ENCODE measurements at places on chromosomes 1 and 21. TPM values are rescaled to one million over a fixed set of nuclear protein-coding genes. Genes with fewer than 3 reads are reported as not detected.

DNA sequence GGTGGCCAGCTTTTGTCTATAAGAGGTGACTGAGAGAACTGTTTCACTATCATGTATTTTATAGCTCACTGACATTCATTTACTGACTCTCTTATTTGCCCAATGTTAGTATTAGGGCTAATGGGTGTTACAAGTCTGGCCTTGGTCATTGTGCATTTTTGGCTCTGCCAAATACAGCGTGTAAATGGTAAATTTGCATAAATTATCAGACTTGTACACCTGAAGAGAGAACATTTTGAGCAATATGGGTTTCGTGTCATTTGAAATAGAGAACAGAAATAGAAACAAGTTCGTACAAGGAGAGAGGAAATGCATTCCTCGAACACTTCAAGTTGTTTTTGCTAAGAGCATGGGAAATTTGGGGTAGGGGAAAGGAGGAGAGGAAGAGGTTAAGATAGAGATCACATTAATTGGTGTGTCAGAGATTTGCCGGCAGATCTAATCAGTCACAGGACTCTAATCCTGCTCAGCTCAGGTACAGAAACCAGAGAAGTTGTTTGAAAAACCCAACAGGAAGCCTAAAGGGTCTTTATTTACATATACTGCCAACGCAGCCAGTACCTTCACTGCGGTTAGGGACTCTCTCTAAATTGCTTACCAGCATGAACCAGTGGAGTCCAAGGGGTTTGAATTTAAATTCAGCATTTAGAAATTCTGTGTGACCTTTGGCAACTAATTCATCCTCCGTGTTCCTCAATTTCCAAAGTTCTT lies 261.5 kb downstream of the GPATCH2 start:
- H3K4me1 ChIP-seq: no peaks in the 10 kb centered on the region
- H3K36me3 ChIP-seq: no peaks in the 10 kb centered on the region
- H3K4me3 ChIP-seq: no peak overlapping the region
- H3K27me3 ChIP-seq: no peaks in the 10 kb centered on the region

- no peaks in the 10 kb centered on the region for H3K27me3 ChIP-seq
- no peak overlapping the region for H3K4me3 ChIP-seq
- no peaks in the 10 kb centered on the region for H3K4me1 ChIP-seq
- no peak for DNase-seq
- H3K36me3 ChIP-seq: peaks cover 93% of the 10 kb centered on the region
These were observed 42.1 kb downstream of the PARP1 start for GRCh38 chr1:226365831-226366231.

DNA sequence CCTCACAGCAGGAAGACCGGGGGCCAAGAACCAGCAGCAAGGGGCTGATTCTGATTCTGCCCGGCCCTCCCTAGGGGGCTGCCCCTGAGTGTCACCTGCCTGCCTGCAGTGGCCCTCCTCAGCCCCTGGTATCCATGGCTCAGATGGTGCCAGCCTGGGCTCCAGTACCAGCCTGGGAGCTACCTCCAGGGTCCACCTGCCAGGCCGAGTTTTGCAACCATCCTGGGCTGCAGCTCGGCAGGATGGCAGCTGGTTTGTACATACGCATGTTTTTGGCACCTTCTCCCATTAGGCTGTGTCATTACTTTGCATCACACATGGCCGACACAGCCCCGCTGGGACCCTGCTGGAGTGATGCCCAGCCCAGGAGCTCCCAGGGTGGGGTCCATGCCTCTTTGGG lies 93.3 kb upstream of the WNT4 start:
- no peaks in the 10 kb centered on the region for H3K27me3 ChIP-seq
- no peaks in the 10 kb centered on the region for H3K4me1 ChIP-seq
- DNase-seq: no peak
- no peak overlapping the region for H3K4me3 ChIP-seq
- H3K27ac ChIP-seq: no peak overlapping the region
- H3K36me3 ChIP-seq: no peaks in the 10 kb centered on the region

DNA sequence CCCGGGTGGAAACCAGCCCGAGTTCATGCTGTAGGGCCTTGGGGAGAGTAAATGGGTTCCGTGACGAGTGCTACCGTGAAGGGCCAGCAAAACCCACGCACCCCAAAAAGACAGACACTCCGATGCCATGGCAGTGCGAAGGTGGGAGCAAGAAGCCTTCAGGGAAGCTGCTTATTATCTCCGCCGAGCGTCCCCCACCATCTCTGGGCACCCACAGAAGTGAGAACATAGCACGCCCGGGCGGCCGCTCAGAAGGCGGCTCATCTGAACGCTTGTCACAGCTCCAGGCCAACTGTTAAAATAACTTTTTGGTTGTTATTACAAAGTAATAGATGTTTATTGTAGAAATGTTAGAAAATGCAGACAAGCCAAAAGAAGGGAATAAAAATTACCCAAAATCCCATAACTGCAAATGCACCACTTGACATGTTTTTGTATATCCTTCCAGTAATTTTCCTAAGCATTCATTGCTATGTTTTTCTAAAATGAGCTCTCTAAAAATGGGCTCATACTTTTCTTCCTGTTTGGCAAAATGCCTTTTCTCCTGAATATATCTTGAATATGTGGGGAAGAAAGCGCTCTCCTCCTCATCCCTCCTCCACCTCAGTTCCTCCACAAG lies 234.9 kb downstream of the NPHP4 start:
- H3K4me3 ChIP-seq: no peak overlapping the region
- DNase-seq: no peak
- no peaks in the 10 kb centered on the region for H3K36me3 ChIP-seq
- no peaks in the 10 kb centered on the region for H3K4me1 ChIP-seq
- no peak overlapping the region for H3K27ac ChIP-seq

GRCh38 chr1:182885591-182885990 lies 46.4 kb downstream of the DHX9 start:
- no peaks in the 10 kb centered on the region for H3K27me3 ChIP-seq
- no peak for DNase-seq
- no peak overlapping the region for H3K27ac ChIP-seq
- H3K4me3 ChIP-seq: no peak overlapping the region
- peaks cover 81% of the 10 kb centered on the region for H3K36me3 ChIP-seq

- H3K27me3 ChIP-seq: no peaks in the 10 kb centered on the region
- DNase-seq: peak; percentile 93
- peak overlapping the region; percentile 96 for H3K27ac ChIP-seq
- H3K36me3 ChIP-seq: no peaks in the 10 kb centered on the region
These were observed 8.0 kb upstream of the B4GALT3 start for GRCh38 chr1:161185282-161185682.

GRCh38 chr1:19268445-19268844 lies 16.8 kb downstream of the MRTO4 start:
- no peaks in the 10 kb centered on the region for H3K4me1 ChIP-seq
- DNase-seq: no peak
- no peaks in the 10 kb centered on the region for H3K36me3 ChIP-seq
- H3K27me3 ChIP-seq: no peaks in the 10 kb centered on the region
- no peak overlapping the region for H3K27ac ChIP-seq

DNA sequence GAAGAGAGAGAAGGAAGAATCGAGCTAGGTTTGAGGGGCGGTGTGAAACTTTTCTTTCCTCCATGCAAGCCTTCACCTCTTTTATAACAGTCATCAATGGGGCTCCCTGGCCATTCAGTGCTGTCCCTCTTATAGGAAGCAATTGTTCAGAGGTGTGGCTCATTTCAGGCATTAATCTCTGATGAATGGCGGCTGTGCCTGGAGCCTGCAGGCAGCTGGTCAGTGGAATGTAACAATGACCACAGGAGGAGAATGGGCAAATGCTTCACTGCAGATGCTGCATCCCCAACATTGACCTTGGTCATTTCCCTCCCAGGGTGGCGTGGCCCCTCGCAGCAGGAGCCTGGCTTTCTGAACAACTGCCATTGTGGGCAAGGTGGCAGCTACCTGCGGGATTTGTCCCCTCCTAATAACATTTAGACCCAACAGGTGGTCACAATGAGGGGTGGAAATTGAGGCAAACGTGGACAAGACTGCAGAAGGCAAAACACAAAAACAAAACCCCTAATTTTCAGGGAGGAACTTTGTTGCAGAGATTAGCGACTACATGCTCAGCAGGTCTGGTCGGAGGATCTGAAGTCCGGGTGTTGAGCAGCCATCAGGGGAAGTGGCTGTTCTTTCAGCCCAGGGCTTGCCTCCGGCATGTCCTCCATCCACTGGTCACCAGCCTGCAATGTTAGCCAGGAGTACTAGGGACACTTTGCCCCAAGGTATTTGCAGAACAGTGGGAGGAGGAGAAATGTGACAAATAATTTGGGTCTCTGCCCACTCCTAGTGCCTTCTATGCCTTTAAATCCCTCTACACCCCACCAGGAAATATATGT lies 97.3 kb upstream of the PAXBP1 start:
- H3K27me3 ChIP-seq: peaks cover 2% of the 10 kb centered on the region
- no peak for DNase-seq
- H3K4me1 ChIP-seq: no peaks in the 10 kb centered on the region
- H3K27ac ChIP-seq: no peak overlapping the region
- no peaks in the 10 kb centered on the region for H3K36me3 ChIP-seq

GRCh38 chr1:211705467-211706091 lies 30.2 kb upstream of the NEK2 start:
- no peak for DNase-seq
- no peaks in the 10 kb centered on the region for H3K36me3 ChIP-seq
- H3K4me3 ChIP-seq: no peak overlapping the region
- no peak overlapping the region for H3K27ac ChIP-seq
- H3K4me1 ChIP-seq: no peaks in the 10 kb centered on the region

GRCh38 chr1:12215118-12215961 lies 14.5 kb upstream of the VPS13D start:
- no peaks in the 10 kb centered on the region for H3K36me3 ChIP-seq
- H3K4me1 ChIP-seq: peaks cover 6% of the 10 kb centered on the region
- no peaks in the 10 kb centered on the region for H3K27me3 ChIP-seq
- H3K4me3 ChIP-seq: no peak overlapping the region
- no peak overlapping the region for H3K27ac ChIP-seq

DNA sequence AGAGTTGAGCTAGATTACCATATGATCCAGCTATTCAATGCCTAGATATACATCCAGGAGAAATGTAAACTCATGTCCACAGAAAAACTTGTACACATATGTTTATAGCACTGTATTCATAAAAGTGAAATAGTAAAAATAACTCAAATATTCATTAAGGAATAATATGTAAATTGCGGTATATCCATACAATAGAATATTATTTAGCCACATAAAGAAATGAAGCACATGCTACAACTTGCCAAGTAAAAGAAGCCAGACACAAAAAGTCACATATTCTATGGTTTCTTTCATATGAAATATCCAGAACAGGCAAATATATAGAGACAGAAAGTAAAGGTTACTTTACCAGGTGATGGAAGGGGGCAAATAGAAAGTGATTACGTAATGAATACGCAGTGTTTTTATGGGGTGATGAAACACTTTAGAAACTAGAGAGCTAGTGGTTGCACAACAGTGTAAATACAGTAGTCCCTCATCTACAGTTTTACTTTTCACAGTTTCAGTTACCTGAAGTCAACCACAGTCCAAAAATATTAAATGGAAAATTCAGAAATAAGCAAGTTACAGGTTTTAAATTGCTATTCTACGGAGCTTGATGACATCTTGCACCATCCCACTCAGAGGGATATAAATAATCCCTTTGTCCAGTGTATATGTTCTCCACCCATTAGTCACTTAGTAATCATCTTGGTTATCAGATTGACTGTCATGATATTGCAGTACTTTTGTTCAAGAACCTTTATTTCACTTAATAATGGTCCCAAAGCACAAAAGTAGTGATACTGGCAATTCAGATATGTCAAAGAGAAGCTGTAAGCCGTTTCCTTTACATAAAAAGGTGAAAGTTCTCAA lies 62.3 kb downstream of the ZNF644 start:
- H3K4me1 ChIP-seq: peaks cover 11% of the 10 kb centered on the region
- peak; percentile 8 for DNase-seq
- peaks cover 3% of the 10 kb centered on the region for H3K36me3 ChIP-seq
- H3K27ac ChIP-seq: no peak overlapping the region
- H3K4me3 ChIP-seq: peak overlapping the region; percentile 15

DNA sequence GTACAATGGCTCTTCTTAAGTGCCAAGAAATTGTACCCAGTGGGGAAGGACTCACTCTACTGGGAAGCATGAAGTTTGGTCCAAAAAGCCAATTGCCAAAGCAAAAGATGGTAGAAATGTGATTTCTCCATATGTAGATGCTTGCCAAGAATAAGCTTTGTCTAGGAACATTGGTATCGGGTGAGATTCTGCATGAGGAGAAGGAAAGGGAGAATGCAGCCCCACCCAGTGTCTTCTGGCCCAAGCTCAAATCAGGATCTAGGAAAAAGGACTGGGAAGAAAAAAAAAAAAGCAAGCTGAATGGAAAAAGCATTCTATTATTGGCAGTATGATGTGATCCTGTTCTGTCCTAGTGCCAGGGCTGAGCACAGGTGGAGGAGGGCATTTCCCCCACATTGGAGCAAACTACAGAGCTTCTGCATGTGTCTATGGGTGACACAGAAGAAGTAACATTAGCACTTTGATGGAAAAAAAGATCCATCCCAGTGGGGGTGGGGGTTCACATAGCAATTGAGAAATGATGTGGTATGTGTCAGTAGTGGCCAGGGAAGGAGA lies 226.6 kb downstream of the KCNH1 start:
- H3K36me3 ChIP-seq: no peaks in the 10 kb centered on the region
- no peak overlapping the region for H3K27ac ChIP-seq
- H3K4me1 ChIP-seq: no peaks in the 10 kb centered on the region
- H3K27me3 ChIP-seq: no peaks in the 10 kb centered on the region

GRCh38 chr1:97423403-97423802 lies 497.4 kb downstream of the DPYD start:
- no peak for DNase-seq
- no peaks in the 10 kb centered on the region for H3K27me3 ChIP-seq
- H3K36me3 ChIP-seq: peaks cover 4% of the 10 kb centered on the region
- H3K27ac ChIP-seq: no peak overlapping the region
- H3K4me3 ChIP-seq: no peak overlapping the region

GRCh38 chr1:221408117-221408803 lies 333.6 kb downstream of the DUSP10 start:
- DNase-seq: no peak
- H3K4me1 ChIP-seq: no peaks in the 10 kb centered on the region
- no peak overlapping the region for H3K27ac ChIP-seq
- H3K4me3 ChIP-seq: no peak overlapping the region

GRCh38 chr1:117669572-117669971 lies 63.7 kb downstream of the TENT5C start:
- no peak for DNase-seq
- no peak overlapping the region for H3K4me3 ChIP-seq
- no peak overlapping the region for H3K27ac ChIP-seq
- H3K36me3 ChIP-seq: no peaks in the 10 kb centered on the region
- peaks cover 16% of the 10 kb centered on the region for H3K4me1 ChIP-seq

- no peaks in the 10 kb centered on the region for H3K27me3 ChIP-seq
- H3K36me3 ChIP-seq: no peaks in the 10 kb centered on the region
- H3K4me1 ChIP-seq: peaks cover 46% of the 10 kb centered on the region
- no peak overlapping the region for H3K27ac ChIP-seq
These were observed 4.0 kb upstream of the SMIM12 start for GRCh38 chr1:34863501-34863900.

- H3K4me3 ChIP-seq: peak overlapping the region; percentile 74
- peaks cover 6% of the 10 kb centered on the region for H3K36me3 ChIP-seq
- peaks cover 46% of the 10 kb centered on the region for H3K4me1 ChIP-seq
- no peaks in the 10 kb centered on the region for H3K27me3 ChIP-seq
- DNase-seq: no peak
These were observed 36.9 kb downstream of the NSL1 start for GRCh38 chr1:212754680-212755079.

GRCh38 chr1:41712695-41713094 lies 206.0 kb downstream of the HIVEP3 start:
- H3K27ac ChIP-seq: no peak overlapping the region
- no peak for DNase-seq
- no peaks in the 10 kb centered on the region for H3K27me3 ChIP-seq

PTGS2 gene
- polyA plus RNA-seq: 113 TPM

OR2L5 gene
- not detected for polyA plus RNA-seq

BGLAP gene
- polyA plus RNA-seq: not detected

INSRR gene
- not detected for polyA plus RNA-seq

CLDN17 gene
- polyA plus RNA-seq: not detected

LEPR gene
- polyA plus RNA-seq: 3.0 TPM

All from CD14-positive monocyte (primary cell).